Renal cortex interstitium (tissue), 15 donors: ENCODE measurements at places on chromosomes 3 and 15.

DNA sequence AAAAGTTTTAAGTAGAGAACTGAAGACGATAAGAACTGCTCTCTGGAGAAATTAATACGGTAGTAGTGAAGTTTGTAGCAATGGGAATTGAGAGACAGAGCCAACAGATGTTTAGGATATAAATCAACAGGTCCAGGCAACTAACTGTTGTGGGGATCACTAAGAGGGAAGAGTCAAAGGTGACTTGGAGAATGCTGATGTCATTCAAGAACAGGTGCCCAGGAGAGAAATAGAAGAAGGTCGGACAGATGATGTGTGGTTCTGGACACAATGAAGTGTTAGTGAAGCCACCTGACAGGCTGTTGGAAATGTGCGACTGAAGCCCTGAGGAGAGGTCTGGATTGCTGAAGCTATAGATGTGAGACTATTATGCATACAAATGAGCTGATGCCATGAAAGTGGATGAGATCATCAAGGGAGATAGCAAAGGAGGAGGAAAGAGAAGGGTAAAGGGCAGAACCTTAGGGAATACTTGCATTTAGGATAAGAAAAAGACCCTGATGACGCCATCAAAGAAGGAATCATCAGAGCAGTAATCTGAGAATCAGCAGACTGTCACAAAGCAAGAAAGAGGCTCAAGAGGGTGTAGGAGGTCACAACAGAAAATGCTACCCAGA, 183.7 kb downstream of the FRMD5 start:
- DNase-seq: no peak

DNA sequence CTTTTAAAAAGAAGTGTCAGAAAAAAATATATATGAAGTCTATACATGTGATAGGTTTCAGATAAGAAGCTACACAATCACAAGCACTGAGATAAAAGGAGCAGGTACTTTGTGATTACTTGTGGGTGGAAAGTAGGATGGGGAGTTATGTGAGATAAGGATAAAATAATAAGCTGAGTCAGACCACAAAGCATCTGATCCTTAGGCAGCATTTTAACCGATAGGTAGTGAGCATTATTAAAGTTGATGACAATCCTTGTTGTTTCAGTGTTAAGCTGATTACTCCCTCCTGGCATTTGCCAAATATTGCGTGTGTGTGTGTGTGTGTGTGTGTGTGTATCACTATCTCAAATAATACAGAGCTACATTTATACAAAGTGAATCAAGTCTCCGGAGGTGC, 483.1 kb downstream of the NAALADL2 start:
- DNase-seq: no peak

DNA sequence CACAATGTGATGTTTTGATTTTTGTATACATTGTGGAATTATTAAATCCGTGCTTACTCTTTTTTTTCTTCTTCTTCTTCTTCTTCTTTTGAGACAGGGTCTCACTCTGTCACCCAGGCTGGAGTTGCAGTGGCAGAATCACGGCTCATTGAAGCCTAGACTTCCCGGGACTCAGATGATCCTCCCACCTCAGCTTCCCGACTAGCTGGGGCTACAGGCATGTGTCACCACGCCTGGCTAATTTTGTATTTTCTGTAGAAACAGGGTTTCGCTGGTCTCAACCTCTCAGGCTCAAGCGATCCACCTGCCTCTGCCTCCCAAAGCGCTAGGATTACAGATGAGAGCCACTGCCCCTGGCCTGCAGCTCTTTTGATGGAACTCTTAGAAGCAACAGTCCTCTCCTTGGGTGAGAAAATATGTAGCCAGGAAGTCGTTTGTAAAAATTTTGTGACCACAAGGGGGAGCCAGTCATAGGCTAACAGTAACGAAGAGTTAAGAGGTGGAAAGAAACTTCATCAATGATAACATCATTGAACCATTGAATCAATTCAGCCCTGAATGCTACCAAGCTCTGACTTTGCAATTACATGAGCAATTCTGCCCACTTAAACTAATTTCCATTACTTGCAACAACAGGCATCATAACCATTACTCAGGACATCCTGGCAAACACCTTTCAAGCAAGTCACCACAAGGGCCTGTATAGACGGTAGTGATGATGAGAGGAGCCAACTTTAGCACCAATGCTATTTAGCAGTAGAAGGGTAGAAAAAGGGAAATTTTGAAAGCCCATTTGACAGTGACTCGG, 16.7 kb upstream of the CMTM7 start:
- peak; percentile 65 for DNase-seq

- DNase-seq: no peak
Observed at GRCh38 chr3:113247675-113248458, 36.5 kb downstream of the BOC start.

- no peak for DNase-seq
Observed at GRCh38 chr3:43181202-43181821, 75.4 kb upstream of the POMGNT2 start.

- no peak for DNase-seq
Observed at GRCh38 chr3:196096382-196096953, 14.6 kb upstream of the TFRC start.

- no peak for DNase-seq
Observed at GRCh38 chr3:142536519-142536918, 42.0 kb downstream of the ATR start.

DNA sequence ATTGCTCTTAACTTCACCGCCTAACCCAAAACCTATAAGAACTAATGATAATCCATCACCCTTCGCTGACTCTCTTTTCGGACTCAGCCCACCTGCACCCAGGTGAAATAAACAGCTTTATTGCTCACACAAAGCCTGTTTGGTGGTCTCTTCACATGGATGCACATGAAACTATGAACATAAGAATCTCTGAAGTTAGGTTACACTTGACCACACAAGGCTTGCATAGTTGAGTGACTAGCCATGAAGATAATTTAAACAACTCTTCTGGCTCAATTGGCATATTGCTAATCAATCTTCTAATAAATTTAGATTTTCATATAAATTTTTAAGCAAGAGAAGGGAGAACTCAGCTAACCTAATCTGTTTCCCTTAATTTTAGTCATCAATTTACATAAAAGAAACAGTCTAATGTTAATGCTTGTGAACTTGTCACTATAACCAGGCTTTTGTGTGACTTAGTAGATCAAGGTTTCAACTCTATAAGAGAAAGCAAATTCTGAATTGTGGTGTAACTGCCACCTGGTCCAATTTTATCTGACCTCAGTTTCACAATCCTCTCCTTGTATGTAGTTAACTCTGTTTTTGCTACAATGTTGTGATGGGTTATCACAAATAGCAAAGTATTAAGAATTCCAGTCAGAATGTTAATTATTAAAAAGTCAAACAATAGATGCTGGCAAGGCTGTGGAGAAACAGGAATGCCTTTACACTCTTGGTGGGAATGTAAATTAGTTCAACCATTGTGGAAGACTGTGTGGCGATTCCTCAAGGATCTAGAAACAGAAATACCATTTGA, 82.0 kb downstream of the HHLA2 start:
- DNase-seq: no peak

- DNase-seq: no peak
Observed at GRCh38 chr15:81000144-81000623, 539 bp upstream of the TLNRD1 start.

DNA sequence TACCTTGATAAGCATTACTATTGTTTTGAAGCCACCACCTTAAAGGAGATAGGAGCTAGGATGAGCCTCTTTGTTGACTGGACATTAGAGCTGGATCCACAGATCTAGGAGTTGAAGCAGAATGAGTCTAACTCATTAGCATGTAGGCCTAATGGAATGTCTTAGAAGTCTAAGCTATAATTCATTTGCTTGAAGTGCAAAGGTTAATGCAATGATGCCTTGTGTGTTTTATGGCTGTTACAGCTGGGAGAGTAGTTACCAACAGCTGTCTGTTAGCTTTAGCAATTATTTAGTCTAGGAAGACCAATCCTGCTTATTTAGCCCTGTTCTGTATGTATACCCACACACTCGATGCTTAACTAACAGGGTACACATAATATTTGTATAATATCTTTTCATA, 419.3 kb downstream of the TUSC7 start:
- no peak for DNase-seq

DNA sequence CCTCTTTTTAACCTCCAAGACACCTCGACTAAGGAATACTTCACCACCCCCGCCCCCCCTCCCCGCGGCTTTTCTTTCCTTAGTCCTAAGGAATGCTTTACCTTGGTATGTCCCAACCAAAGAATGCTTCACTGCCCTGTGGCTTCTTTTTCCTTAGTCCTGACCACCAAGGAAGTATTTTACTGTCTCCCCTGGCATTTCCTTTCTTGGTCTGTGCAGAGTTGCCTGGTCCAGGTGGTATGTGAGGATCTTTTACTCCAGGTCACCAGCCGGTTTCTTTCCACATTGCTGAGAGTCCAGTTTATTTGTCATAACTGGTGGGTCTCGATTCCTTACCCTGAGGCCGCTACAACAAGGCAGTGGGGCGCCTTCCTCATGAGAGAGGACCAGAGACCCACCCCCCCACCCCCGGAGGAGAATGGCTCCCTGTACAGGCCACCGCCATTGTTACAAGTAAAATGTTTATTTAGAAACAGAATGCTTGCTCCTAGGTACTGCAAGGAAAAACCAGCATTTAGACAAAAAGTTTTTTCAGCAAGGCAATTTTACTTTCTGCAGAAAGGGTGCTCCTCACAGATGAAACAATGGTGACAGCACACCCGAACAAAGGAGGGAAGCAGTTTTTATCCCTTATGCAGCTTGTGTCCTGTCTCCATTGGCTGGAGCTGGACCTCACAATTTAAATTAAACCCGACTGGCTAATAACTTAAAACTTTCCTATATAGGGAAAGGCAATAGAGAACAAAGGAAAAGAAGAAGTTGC, 23.1 kb upstream of the MTHFS start:
- no peak for DNase-seq

GRCh38 chr15:66943456-66944095, 121.8 kb upstream of the SMAD3 start:
- no peak for DNase-seq

DNA sequence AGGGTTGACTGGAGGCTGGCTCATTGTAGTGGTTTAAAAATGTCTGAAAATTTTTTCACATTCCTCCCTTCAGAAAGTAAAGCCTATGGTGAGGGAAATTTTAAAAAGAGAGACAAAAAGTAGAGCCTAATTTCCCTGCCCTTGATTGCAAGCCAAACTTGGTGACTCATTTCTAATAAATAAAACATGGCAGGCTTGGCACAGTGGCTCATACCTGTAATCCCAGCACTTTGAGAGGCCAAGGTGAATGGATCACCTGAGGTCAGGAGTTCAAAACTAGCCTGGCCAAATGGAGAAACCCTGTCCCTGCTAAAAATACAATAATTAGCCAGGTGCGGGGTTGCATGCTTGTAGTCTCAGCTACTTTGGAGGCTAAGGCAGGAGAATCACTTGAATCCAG, 18.9 kb upstream of the ARRDC4 start:
- no peak for DNase-seq
